ENCODE measurements at places on chromosomes 11 and 22.
A peak's percentile ranks its signal among the peaks of the same experiment; 100 is the strongest.

- DNase-seq, result no peak
Observed at GRCh38 chr11:10428453-10428852, 26.6 kb upstream of the AMPD3 start.

- DNase-seq, result no peak
Observed at GRCh38 chr11:130932086-130932712, 15.9 kb upstream of the SNX19 start.

GRCh38 chr11:23974051-23974450 is 522.8 kb upstream of the LUZP2 start:
- no peak for DNase-seq

- DNase-seq, result no peak
Observed at GRCh38 chr22:48951836-48952235, 875.8 kb downstream of the BRD1 start.

DNA sequence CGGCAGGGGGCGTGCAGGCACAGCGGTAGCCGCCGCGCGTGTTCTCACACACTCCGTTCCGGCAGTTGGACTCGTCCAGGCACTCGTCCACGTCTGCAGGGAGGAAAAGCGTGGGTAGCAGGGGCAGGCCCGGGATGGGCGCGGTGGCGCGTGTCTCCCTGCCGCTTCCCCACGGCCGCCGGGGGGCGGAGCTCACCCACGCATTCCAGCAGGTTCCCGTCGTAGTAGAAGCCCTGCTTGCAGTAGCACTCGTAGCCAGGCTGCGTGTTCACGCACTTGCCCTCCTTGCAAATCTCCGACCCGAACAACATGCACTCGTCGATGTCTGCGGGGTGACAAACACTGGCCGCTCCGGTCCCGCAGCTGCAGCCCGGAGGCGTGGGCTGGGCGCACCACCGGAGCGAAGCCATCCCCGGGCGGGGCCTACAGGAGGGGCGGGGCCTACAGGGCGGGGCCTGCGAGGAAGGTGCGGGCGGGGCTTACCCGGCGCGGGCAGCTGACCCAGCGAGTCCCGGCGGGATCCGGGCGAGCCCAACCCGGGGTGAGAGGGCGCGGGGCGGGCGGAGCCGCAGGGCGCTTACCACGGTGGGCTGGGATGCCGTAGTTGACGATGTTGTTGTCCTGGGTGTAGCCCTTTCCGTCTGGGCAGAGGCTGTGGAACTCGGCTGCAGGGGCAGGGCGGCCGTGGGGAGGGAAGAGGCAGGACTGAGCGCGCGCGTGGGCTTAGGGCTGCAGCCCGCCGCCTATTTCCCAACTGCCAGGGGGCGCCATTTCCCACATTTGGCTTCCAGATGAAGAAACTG is 15.6 kb downstream of the SCYL1 start:
- peak; percentile 83 for DNase-seq

DNA sequence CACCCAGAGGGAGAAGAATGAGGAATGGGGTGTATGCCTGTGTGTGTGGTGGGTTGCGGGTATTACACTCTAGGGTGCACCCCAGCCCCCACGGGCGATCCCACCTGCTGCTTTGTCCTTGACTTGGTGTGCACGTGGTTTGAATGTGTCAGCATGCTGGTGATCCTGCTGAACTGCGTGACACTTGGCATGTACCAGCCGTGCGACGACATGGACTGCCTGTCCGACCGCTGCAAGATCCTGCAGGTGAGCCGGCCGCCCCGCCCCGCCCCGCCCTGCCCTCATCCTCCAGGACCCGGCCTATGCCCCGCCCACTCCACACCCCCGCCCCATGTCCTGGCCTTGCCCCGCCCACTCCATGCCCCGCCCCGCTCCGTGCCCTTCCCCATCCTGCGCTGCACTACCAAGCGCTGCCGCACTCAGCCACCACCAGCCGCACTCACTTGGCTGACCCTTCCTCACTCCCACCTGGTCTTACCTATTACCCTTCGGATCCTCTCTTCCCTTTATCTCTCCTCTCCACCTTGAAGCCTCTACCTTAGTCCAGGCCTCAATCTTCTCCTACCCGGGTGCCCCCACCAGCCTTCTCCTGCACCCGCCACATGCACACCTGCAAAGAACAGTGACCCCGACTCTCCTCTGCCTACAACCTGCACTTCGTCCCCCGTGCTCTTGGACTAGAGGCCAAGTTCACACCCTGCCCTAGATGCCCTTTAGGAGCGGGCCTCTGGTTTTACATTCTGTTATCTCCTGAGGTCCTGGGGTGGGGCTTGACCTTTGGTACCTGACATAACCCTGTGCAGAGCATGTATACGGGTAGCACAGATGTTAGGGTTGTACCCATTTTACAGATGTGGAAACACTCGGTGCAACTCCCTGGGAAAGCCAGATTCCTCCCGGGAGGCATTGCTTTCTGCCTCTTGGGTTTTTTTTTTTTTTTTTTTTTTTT is 27.7 kb downstream of the CACNA1I start:
- DNase-seq, result no peak

DNA sequence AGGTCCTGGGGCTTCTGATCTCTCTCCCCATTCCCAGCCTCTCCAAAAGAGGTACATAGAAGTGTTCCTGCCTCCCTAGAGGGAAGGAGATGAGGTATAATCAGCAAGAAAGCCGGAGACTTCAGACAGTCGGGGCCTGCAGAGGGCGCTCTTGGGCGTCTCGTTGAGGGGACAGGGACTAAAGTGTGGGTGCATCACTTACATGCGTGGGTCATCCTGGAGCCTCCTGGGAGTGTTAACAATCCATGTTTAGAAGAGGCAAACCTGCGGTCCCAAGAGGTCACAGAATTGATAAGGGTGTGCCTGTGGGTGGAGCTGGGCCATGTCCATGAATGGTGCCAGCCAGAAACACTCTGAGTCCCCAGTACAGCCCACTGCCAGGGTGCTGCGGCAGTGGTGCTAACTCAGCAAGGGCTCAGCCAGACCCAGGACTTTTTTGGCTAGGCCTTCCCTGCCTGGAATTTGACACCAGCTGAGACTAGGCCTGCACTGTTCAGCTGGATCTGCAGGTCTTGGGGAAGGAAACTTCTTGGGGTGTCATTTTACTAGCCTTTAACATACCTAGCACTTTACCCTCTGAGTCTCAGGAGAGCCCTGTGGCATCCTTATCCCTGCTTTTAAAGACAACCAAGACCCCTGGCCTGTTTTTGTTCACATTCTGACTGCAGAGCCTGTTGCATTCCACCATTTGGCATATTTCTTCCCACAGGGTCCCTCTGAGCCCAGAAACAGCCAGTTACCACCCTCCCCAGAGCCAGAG is 5.5 kb downstream of the YDJC start:
- DNase-seq, result no peak

DNA sequence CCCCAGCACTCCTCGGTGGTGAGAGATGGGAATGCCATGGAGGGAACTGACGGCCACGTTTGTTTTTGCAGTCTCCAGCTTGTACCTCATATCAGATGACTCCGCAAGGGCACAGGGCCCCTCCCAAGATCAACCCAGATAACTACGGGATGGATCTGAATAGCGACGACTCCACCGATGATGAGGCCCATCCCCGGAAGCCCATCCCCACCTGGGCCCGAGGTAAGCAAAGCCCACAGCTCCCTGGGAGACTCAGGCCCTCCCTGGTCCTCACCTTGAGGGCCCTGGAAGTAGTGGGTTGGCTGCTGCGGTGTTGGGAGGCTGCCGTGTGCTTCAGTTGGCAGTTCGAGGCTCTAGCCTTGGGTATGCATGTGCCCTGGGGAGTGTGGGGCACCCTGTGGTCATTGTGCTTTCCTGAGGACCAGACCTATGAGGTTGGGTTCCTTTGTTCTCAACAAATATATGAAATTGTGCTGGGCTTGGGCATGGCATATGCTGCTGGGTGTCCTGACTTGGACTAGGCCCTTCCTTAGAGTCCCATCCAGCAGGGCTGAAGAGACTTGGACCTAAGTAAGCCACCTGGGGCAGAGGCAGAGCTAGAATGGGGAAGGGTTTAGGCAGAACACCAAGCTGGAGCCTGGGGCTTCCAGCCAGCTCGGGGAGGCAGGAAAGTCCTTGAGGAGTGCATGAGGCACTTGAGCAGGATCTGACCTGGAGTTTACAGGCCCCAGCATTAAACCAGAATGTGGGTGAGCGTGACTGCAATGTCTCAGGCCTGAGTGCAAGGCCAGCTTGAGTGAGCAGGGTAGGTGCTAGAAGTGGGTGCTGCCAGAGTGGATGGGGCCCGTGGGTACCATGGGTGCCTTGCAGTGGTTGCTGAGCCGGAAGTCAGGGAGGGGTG is 26.4 kb downstream of the INCENP start:
- no peak for DNase-seq

GRCh38 chr22:33321466-33321865 is 263.3 kb upstream of the SYN3 start:
- DNase-seq, result no peak

- DNase-seq, result no peak
Observed at GRCh38 chr11:27916541-27917100, 191.3 kb downstream of the KIF18A start.

DNA sequence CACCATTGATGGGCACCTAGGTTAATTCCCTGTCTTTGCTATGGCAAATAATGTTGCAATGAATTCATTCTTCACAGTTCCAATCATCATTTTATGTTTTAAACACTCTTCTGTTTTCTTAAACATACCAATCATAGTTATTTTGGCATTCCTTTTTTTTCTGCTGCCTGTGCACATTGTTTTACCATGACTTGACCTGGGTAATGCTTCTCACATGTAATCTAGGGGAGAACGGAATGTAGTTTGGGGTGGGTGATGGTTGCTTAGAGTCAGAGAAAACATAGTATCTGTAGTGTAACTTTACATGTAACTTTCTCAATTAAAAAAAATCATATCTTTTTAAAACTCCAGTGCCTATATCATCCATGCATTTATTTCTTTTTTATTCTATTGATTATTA is 1945.3 kb upstream of the RAG2 start:
- DNase-seq, result no peak

DNA sequence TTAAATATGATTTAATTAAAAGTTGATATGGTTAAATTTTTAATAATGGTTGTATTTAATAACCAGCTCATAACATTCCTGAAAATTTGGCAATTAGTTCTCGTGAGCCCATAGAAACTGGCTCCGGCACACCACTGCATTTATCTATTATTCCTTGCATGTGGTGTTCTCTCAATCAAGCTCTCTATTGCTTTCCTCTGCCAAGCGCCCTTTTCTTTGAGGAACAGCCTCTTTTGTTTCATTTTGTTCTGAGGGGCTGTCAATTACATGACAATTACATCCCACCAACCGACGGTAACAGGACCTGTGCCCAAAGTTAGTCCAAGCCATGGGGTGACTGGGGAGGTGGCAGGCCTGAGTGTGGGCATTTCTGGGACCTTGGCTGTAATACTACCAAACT is 8.1 kb downstream of the C11orf91 start:
- no peak for DNase-seq

DNA sequence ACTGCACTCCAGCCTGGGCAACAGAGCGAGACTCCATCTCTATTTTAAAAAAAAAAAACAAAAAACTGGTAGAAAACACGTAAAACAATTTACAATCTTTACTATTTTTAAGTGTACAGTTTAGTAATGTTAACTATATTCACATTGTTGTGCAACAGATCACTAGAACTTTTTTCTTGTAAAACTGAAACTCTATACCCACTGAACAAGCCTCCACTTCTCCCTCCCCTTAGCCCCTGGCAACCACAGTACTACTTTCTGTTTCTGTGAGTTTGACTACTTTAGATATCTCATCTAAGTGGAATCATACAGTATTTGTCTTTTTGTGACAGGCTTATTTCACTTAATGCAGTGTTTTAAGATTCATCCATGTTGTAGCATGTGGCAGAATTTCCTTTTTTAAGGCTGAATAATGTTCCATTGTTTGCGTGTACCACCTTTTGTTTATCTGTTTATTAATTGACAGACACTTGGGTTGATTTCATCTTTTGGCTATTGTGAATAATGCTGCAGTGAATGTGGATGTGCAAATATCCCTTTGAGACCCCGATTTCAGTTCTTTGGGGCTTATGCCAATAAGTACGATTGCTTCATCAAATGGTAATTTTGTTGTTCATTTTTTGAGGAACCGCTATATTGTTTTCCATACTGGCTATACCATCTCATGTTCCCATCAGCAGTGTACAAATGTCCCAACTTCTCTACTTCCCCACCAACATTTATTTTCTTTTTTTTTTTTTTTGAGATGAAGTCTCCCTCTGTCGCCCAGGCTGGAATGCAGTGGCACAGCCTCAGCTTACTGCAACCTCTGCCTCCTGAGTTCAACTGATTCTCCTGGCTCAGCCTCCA is 11.0 kb downstream of the DDB2 start:
- DNase-seq, result no peak

DNA sequence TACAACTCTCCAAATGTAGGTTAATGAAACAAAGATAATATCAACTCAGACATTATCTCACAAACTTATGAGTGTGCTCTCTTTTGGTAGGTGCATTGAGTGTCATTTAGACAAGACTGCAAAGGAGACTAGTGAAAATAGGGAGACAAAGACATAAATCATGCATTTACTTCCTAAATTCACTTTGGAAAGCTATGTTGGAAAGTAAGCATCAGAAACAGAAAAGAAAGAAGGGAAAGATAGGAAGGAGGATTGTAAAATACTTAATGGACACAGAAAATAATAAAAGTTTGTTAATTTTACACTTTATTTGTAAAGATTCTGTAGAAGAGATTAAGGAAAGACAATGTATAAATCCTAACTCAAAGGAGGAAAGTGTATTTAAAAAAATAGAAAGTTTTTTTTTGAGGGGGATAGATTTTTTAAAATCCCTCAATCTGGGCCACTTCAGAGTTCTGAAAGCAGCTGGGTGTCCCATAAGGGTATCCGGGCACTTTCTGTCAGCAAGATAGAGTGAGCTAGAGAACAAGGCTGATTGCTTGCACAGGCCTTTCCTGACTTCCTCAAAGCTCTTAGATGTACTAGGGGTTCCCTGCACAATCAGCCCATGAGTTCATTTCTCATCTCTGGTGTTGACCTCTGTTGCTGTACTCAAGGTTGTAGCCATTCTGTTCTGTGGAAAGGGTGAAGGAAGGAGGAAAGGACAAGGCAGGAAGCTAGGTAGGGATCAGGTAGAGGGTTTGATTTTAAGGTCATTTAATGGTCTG is 22.4 kb upstream of the RDX start:
- DNase-seq, result no peak

DNA sequence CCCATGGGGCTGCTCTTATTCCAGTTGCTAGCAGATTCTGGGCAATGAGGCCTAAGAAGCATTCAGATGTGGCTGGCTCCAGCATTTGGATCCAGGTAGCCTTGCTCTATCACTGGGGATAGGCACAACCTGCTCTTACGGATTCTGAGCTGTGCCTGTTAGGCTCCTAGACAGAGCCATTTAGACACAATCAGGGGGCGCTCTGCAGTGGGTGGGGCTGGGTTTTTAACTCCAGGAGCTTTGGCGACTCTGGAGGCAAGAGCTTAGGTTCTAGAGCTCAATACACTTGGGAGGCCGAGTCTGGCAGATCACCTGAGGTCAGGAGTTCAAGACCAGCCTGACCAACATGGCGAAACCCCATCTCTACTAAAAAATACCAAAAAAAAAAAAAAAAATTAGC is 32.0 kb downstream of the KCNC1 start:
- no peak for DNase-seq

- DNase-seq, result no peak
Observed at GRCh38 chr22:43838161-43838560, 24.2 kb downstream of the SULT4A1 start.

Data from NCI-H1105 (cell line).